ENCODE measurements at places on chromosomes 1 and 21.

- peak; percentile 9 for DNase-seq
These were observed 32.1 kb downstream of the HSD17B7 start for GRCh38 chr1:162822391-162823200.

DNA sequence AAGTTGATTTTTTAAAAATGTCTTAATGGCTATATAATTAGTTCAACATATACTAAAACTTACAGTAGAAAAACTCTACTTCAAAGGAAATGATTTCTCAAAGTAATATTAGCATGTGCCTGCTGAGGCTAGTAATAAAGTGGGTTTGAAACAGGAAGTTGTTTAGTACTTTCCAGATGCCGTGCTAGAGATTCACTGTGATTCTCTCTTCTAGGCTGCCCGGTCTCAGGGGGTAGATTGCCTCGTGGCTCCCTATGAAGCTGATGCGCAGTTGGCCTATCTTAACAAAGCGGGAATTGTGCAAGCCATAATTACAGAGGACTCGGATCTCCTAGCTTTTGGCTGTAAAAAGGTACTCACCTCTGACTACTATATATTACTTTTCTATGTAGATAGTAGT lies 9.1 kb downstream of the EXO1 start:
- no peak for DNase-seq

DNA sequence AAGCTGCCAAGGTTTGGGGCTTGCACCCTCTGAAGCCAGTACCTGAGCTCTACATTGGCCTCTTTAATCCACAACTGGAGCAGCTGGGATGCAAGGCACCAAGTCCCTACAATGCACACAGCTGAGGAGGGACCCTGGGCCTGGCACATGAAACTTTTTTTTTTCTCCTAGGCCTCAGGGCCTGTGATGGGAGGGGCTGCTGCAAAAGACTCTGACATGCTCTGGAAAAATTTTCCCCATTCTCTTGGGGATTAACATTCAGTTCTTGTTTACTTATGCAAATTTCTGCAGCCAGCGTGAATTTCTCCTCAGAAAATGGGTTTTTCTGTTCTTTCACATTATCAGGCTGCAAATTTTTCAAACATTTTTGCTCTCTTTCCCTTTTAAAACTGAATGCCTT lies 1072.2 kb downstream of the BRINP3 start:
- no peak for DNase-seq

DNA sequence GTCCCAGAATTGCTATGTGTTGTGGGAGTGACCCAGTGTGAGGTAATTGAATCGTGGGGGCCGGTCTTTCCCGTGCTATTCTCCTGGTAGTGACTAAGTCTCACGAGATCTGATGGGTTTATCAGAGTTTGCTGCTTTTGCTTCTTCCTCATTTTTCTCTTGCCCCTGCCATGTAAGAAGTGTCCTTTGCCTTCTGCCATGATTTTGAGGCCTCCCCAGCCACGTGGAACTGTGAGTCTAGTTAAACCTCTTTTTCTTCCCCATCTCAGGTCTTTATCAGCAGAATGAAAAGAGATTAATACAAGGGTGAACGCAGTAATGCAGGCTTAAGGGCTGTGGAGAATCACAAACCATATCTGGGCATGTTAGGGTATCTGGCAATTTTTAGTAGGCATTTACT lies 624.0 kb downstream of the USP25 start:
- no peak for DNase-seq

DNA sequence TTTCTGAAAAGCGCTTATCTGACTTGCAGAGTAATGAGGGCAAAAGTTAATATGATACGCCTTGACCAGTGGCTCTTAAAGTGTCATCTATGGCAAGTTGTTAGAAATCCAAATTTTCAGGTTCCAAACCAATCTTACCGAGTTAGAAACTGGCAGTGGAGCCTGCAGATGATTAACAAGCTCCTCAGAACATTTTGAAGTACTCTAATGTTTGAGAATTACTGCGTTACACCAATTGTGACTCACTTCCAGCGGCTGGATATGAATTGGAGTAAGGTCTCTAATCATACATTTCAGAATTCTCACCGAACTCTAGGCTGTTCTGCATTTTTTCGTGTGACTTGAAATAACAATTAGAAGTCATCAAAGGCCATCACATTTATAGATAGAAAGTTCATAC lies 73.5 kb upstream of the TMPRSS15 start:
- DNase-seq = no peak

- no peak for DNase-seq
These were observed 10.7 kb downstream of the LEPR start for GRCh38 chr1:65431111-65431705.

DNA sequence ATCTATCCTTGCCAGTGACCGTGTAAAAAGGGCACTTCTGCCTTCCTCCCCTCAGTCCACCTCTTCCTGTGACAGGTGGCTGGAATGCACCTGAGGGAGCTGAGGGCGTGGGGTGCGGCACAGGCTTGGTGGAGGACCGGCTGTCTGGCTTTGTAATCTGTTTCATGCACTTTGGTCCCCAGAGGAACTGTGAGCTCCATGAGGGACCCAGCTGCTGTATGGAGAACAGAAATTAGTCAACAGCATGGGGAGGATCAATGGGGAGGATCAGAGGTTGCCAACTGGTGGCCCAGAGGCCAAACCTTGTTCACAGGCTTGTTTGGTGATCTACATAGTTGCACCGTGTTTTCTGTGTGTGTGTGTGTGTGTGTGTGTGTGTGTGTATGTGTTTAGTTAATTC lies 19.0 kb upstream of the LUZP1 start:
- DNase-seq = no peak

DNA sequence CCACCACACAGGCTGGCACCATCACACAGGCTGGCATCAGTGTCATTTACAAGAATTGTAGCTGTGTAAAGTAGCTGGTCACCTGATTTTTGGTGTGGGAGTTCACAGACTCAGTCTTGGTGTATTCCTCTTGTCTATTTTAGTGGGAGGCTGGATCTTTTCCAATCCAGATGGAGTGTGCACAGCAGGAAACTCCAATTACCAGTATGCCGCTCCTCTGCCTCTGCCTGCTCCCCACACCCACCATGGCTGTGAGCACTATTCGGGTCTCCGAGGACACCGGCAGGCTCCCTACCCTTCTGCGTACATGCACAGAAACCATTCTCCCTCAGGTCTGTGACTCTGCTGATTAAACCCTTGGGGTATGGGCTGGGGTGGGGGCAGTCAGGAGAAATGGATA lies 24.2 kb downstream of the TBX19 start:
- DNase-seq = no peak

GRCh38 chr1:42674682-42675081 lies 7.5 kb upstream of the YBX1 start:
- no peak for DNase-seq

- no peak for DNase-seq
These were observed 45.7 kb upstream of the TLR5 start for GRCh38 chr1:223188618-223189356.

GRCh38 chr1:27816921-27817630 lies 13.5 kb upstream of the PPP1R8 start:
- DNase-seq = no peak

DNA sequence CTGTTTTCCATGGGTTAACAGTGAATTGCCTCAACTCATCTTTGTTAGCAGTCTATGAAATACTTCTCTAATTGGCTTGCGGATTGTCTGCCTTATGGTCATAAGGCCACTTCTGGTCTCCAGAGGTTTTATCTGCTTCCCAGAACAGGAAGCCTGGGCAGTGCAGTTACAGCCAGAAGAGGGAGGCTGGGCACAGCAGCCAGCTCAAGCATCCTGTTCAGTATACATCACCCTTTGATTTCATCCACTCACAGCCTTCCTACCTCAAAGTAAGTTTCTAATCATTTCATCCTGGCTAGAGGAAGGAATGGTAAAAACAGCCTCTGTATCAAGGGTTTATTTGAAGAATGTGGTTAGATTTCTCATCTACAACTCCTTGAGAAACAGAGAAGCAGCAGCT lies 311.5 kb upstream of the DEPDC1 start:
- DNase-seq = no peak

DNA sequence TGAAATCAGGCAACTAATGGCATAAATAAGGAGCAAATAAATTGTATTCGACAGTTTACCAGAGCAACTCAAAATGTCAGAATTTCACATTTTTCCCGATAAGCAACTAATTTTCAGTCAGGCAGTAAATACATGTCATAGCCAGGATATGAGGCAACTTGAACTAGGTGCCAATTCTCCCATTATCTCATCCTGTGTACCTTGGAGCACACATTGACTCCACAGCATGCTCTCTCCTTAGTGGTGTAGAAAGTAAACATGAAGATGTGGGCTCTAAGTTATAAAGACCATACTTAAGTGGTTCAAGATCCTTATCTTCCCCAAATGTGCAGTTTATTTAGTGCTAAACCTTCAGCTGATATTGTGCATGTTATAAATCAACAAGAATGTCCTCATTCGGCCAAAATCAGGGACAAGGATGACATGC lies 197.8 kb downstream of the VAV3 start:
- DNase-seq = no peak

DNA sequence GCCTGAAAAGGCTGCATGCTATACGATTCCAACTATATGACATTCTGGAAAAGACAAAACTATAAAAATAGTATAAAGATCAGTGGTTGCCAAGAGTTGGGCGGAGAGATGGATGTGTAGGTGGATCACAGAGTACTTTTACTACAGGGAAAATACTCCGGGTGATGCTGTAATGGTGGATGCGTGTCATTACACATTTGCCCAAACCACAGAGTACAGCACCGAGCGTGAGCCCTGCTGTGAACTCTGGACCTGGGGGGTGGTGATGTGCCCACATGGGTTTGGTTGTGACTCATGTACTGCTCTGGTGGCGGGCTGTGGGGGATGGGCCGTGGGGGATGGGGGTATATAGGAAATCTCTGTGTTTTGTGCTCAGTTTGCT lies 162.7 kb upstream of the COL6A1 start:
- DNase-seq = no peak

DNA sequence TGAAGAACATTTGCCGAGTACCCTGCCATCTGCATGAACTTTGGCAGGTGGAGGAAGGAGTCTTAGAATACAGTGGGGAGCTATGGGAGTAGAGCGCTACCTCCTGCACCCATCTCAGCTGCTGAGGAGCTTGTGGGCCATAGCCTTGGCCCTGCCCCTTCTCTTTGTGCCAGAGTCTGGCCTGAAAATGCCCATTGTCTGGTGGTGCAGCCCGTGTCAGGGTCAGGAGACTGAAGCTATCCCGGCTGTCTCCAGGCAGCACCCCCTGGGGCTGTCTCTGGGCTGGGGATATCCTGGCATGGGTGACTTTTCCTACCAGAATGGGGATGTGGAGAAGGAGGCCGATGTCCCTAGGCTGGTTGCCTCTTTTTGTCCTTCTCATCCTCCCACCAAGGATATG lies 7.3 kb downstream of the IPO13 start:
- DNase-seq = peak; percentile 84

DNA sequence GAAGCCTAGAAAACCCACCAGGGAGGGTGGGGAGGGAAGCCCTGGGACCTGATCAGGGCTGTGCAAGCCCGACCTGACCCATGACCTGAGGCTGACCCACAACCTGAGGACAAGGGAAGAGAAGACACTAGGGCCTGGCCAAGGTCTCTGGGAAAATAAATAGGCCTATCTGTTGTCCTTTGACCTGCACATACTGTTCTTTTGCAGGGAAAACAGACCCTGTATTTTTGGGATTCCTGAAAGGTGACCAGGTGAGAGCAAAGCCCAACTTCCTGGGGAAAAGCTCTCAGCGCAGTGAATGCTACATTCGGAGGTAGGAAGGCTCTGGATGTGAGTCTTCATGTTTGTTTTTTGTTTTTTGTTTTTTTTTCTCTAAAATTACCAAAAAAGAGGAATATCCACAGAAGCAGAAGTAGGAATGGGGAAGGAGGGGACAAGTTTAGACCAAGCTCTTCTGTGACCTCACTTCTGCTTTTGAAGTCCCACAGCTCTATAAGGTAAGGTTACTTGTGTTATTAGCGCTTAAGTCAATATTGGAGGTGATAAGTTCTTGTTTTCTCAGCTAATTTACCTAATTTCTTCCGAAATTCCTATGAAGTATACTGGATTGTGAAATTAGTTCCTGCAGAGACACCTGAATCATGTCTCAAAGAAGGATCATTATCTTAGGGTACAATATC lies 26.2 kb upstream of the LYST start:
- no peak for DNase-seq

DNA sequence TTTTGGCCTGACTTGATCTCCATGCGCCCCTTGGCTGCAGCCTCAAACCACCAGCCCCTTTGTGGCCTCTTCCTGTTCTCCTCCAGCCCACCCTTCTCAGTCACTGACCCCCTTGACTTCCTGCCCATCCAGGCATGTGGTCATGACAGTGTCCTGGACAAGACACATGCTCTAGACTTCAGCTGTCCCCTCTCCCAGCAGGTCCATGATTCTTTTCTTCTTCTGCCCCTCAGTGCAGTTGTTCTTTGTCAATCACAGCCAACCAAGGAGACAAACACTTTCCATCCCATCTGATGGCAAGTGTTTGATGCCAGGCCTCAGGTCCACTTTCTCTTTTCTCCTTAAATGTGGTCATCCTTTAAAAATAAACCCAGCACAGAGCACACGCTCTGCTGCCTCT lies 49.7 kb downstream of the SYT6 start:
- no peak for DNase-seq

- DNase-seq = no peak
These were observed 47.3 kb downstream of the SELENOF start for GRCh38 chr1:86866665-86867064.

DNA sequence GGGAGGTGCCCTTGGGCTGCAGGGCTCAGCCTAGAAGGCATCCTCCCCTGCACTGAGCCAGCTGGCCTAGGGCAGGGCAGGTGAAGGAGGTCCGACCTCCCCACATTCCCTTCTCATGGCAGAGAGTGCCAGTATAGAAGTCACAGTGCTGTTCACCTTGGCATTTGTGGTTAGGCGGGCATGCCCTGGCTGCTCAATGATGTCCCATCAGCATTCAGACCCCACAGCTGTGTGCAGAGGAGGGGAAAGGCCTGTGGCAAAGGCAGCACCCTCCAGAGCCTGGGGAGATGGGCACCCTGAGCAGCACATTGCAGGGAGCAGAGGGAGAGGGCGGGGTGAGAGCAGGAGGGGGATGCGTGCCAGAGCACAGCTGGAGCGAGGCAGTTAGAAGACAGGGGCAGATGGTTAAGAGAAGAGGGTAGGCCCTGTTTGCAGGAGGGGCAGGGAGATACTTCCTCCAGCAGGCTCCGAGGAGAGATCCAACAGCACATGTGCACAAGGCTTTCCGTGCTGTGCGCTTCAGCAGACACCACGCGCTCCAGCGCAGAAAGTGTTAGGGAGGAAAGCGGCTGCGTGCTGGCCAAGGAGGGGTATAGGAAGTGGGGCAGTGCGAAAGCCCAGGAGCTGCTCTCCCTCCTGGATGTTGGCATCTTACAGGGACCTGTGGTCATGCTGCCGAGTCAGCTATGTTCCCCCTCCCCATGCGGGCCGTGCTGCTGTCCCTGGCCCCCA lies 43.7 kb upstream of the COL6A1 start:
- DNase-seq = no peak
